Smooth muscle cell of bladder (primary cell): ENCODE measurements at places on chromosomes 1 and 21. TPM values are rescaled to one million over a fixed set of nuclear protein-coding genes. Genes with fewer than 3 reads are reported as not detected.

Gene ADAM30
- total RNA-seq, result not detected in 2 replicates

Gene FCRL5
- total RNA-seq, result not detected in 2 replicates

Gene S100A5
- total RNA-seq, result 1.1 TPM in 1 of 2 replicates, not detected in the other

Gene CD1B
- not detected in 2 replicates for total RNA-seq

Gene DNM3
- total RNA-seq, result 0.46 and 0.71 TPM in 2 replicates

Gene TENT5C
- 9.0 and 10.9 TPM in 2 replicates for total RNA-seq

Gene MRAP
- 0.09 and 0.14 TPM in 2 replicates for total RNA-seq

Gene TSTD1
- total RNA-seq, result 16.9 and 27.3 TPM in 2 replicates

Gene MAP3K21
- total RNA-seq, result 0.46 and 0.57 TPM in 2 replicates

Gene FAM151A
- total RNA-seq, result not detected in 2 replicates

Gene PTPRC
- total RNA-seq, result under 0.01 TPM in 1 of 2 replicates, not detected in the other

Gene PODN
- 56.5 and 58.7 TPM in 2 replicates for total RNA-seq

Gene COPA
- total RNA-seq, result 361 and 396 TPM in 2 replicates

Gene CELA2A
- 0.14 and 0.37 TPM in 2 replicates for total RNA-seq

Gene FMO3
- 0.37 and 0.57 TPM in 2 replicates for total RNA-seq

Gene TMEM54
- 29.4 and 42.3 TPM in 2 replicates for total RNA-seq

Gene BATF3
- total RNA-seq, result 0.65 and 0.71 TPM in 2 replicates

Gene PDE4B
- total RNA-seq, result 28.7 and 36.4 TPM in 2 replicates

Gene DCLRE1B
- 0.55 and 0.57 TPM in 2 replicates for total RNA-seq

Gene BEND5
- 0.18 TPM in 1 of 2 replicates, not detected in the other for total RNA-seq

Gene WLS
- 109 and 166 TPM in 2 replicates for total RNA-seq

Gene KCNT2
- total RNA-seq, result 3.4 and 4.8 TPM in 2 replicates
